ENCODE measurements at places on chromosomes 4 and X.

DNA sequence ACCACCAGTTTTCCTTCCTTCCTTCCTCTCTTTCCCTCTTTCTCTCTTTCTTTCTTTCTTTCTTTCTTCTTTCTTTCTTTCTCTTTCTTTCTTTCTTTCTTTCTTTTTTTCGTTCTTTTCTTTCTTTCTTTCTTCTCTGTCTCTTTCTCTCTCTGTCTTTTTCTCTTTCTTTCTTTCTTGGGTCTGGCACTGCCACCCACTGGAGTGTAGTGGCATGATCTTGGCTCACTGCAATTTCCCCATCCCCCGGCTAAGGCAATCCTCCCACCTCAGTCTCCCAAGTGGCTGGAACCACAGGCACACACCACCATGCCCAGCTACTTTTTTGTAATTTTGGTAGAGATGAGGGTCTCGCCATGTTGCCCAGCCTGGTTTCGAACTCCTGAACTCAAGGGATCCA lies 51.6 kb upstream of the NHS start:
- no peak for DNase-seq

DNA sequence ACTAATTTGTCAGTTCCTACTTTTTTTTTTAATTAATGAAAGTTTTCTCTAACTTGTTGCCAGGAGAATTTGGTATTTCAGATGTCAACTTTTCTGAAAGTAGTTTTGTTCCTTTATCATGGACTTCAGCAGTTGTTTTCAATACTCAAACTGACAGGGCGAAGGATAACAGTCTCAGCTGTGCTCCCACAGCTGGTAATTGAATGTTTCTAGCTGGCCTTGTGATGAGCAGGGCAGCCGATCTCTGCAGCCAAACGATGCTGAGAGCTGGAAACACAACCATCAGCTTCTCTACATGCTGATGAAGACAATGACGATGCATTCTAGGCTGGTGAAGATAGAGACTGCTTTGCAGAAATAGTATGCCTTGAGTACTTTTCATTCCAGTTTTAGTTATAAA lies 130.0 kb upstream of the MAP9 start:
- DNase-seq, result no peak

- no peak for DNase-seq
Measured at GRCh38 chrX:139237141-139237540, 293.4 kb upstream of the F9 start.

GRCh38 chr4:170868170-170868569 lies 778.4 kb upstream of the AADAT start:
- DNase-seq, result no peak

- DNase-seq, result peak; percentile 82
Measured at GRCh38 chr4:3452376-3452775, 10.6 kb downstream of the HGFAC start.

DNA sequence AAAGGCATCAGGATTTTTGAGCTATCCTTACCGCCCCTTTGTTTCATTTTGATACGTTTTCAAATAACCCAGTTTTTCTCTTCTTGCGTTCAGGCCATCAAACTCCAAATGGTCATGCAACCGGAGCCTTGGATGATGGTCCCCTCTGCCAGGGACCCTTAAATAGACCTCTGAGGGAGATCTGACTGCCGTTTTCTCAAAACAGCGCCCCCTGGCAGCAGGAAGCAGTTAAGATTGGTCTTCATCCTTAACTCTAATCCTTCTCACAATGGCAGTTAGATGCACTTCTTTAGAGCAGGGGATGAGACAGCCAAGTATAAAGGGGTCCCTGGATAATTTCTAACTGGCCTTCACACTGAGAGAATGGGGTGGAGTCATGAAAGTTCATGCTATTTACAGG lies 525.0 kb upstream of the SPANXN1 start:
- DNase-seq, result no peak

DNA sequence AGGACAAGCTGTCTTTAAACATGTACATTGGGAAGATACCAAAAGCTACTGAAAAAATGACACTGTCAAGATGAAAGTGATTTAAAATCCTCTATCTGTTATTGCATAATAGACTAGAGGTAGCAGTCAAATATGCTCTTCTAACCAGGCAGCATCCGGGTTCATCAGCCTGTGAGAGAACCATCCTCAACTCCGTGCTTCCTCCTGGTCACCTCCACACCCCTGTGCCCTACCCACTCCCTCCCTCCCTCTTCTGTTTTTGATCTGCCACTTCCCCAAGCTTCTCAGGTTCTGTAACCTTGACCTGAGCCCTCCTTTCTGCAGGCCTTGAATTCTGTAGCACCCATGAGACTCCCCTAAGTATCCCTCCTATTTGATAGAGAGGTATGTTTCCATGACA lies 5.9 kb downstream of the NOX1 start:
- DNase-seq, result no peak

- DNase-seq, result no peak
Measured at GRCh38 chr4:149825336-149825735, 9.7 kb upstream of the IQCM start.
